ENCODE measurements at places on chromosomes 7 and 10. TPM values are rescaled to one million over a fixed set of nuclear protein-coding genes. Genes with fewer than 3 reads are reported as not detected.

Gene DLG5
- 43.0 TPM for total RNA-seq

Gene FFAR4
- total RNA-seq = 2.9 TPM

- H3K36me3 ChIP-seq = no peaks in the 10 kb centered on the region
- no peak overlapping the region for H3K27ac ChIP-seq
- no peak overlapping the region for H3K4me3 ChIP-seq
- DNase-seq = no peak
Observed at GRCh38 chr10:22900841-22901601, 26.8 kb upstream of the ARMC3 start.

DNA sequence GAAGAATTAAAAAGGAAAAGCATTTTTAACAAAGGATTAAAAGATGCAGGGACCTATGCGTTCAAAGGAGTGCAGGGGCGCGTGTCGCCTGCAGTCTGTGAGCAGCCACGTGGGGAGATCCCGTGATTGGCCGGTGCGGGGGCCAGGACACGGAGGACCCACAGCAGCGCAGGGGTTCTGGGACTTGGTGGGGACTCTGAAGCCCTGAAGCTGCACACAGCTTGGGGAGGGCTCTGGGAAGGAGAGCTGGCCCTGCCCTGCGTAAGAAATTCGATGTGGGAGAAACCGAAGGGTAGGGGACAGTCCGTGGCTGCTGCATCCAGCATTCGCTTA, 268.1 kb downstream of the KLF6 start:
- DNase-seq = no peak
- no peaks in the 10 kb centered on the region for H3K36me3 ChIP-seq
- no peaks in the 10 kb centered on the region for H3K27me3 ChIP-seq
- H3K27ac ChIP-seq = no peak overlapping the region
- no peaks in the 10 kb centered on the region for H3K4me1 ChIP-seq
- H3K4me3 ChIP-seq = peak overlapping the region; percentile 53

GRCh38 chr10:34400075-34400474, 415.0 kb downstream of the PARD3 start:
- no peak overlapping the region for H3K27ac ChIP-seq
- H3K4me3 ChIP-seq = no peak overlapping the region
- H3K36me3 ChIP-seq = no peaks in the 10 kb centered on the region
- no peak for DNase-seq
- H3K4me1 ChIP-seq = no peaks in the 10 kb centered on the region
- H3K27me3 ChIP-seq = no peaks in the 10 kb centered on the region

DNA sequence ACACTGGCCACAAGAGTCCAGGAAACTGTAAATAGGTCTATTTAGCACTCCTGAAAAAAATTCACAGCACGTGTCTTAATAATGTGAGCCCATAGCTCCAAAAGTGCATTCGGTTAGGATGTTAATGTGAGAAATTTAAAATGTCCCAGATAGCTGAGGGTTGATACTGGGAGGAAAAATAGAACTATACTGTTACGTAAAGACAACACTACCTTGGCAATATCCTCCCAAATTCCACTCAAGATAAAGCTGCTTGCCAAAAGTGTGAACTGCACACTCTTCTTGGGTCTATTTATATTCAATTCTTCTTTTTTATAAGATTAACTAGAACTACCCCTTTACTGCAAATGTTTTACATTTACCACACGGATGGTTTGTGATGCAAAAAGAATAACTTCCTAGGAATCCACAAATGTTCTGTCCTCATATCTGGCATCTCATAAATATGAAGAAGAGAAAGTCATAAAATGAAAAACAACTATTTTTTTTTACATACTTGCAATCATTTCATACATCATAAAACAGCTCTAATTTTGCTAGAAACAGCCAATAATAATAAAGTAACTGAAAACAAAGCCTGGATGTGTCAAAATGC, 10.4 kb downstream of the RAB11FIP2 start:
- DNase-seq = no peak
- H3K36me3 ChIP-seq = no peaks in the 10 kb centered on the region
- H3K27ac ChIP-seq = no peak overlapping the region
- no peaks in the 10 kb centered on the region for H3K4me1 ChIP-seq
